Posterior vena cava (tissue), 2 donors: ENCODE measurements at places on chromosomes 1 and 21. TPM values are rescaled to one million over a fixed set of nuclear protein-coding genes. Genes with fewer than 3 reads are reported as not detected.

Gene LCE1E
- not detected for total RNA-seq

Gene LCE1F
- total RNA-seq, result not detected

Gene ACTN2
- total RNA-seq, result 7.4 TPM

Gene NFIA
- 183 TPM for total RNA-seq

Gene NGF
- 6.7 TPM for total RNA-seq

Gene GUK1
- 234 TPM for total RNA-seq

GRCh38 chr1:53804791-53805505 is 33.1 kb downstream of the NDC1 start:
- no peak for DNase-seq

DNA sequence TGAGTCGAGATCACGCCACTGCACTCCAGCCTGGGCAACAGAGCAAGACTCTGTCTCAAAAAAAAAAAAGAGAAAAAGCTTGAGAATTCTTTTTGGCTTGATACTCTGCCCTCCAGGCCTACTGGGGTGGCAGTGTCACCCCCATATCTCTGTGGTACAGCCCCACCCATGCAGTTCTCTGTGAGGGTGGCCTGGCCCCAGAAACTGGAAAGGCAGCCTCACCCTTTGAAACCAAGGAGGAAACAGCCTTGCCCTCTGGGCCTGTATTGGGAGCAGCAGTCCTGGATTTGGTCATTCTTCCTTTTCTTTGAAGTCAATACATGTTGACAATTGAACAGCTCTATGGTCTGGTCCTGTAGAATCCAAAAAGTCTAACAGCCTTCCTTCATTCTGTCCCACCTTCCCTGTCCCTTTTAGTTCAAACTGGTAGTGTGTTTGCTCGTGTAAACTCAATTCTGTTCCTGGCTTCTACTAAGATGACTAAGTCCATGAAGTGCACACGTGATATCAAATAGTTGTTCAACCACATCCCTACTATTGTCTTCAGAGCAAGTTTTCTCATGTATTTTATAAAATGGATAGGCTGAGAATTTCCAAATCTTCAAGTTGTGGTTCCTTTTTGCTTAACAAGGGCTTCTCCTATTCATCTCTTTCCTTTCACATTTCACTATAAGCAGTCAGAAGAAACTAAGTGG is 13.2 kb downstream of the ST7L start:
- DNase-seq, result no peak

- DNase-seq, result no peak
Observed at GRCh38 chr1:3215198-3216014, 146.4 kb downstream of the PRDM16 start.

- no peak for DNase-seq
Observed at GRCh38 chr1:208857465-208857864, 613.3 kb upstream of the PLXNA2 start.

GRCh38 chr1:8202182-8202905 is 115.6 kb upstream of the SLC45A1 start:
- DNase-seq, result peak; percentile 90

GRCh38 chr1:71980556-71980955 is 301.8 kb downstream of the NEGR1 start:
- DNase-seq, result no peak

DNA sequence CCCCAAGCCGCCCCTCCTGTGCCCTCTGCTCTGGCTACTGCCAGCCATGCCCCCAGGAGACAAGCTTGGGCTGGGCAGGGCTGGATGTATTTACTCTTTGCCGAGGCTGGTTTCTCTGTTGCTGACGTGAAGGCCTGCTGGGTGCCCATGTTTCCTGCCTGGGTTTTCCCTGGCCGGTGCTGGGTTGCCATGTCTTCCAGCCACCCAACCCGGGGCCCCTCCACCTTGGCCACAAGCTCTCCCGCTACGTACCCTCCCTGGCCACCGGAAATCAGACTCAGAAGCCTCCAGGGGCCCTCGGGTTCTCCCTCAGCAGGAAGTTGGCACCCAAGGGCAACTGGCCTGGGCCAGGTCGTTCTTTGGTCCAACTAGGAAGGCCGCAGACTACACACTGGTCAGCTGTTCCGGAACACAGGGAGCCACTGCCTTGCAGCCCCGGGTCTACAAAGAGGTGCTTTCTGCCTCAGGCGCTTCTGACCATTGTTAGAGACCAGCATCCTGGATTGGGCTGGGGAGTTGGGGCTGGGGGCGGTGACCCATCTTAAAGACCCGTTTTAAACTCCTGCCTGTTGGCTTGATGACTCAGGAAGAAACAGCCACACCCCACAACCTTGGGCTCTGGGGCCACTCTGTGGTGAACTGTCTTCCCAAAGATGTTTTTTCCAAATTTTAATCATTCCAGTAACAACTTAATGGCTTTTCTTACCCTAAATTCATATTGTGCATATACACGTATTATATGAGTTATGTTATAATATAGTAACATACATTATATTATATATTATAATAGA is 71.2 kb upstream of the RUNX3 start:
- no peak for DNase-seq

GRCh38 chr1:180301135-180301742 is 71.2 kb downstream of the LHX4 start:
- DNase-seq, result no peak

- DNase-seq, result peak; percentile 23
Observed at GRCh38 chr1:53549781-53550180, 90.6 kb downstream of the DMRTB1 start.

DNA sequence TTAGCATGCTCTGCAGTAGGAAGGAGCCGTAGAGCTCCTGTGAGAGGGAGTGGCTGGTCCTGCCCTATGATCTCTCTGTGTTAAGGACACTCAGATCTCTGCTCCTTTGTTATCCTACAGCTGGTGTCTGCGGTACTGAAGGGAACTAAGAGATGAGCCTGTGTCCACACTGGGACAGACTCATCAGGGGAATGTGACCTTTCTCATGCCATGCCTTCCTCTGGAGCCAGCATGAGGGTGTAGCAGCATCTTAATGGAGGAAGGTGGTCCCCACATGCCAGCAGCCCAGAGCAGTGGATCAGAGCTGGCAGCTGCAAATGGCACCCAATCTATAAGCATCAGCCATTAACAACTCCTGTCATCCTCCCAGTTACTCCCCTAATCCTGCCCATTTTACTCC is 24.7 kb upstream of the GUCA2B start:
- DNase-seq, result no peak

DNA sequence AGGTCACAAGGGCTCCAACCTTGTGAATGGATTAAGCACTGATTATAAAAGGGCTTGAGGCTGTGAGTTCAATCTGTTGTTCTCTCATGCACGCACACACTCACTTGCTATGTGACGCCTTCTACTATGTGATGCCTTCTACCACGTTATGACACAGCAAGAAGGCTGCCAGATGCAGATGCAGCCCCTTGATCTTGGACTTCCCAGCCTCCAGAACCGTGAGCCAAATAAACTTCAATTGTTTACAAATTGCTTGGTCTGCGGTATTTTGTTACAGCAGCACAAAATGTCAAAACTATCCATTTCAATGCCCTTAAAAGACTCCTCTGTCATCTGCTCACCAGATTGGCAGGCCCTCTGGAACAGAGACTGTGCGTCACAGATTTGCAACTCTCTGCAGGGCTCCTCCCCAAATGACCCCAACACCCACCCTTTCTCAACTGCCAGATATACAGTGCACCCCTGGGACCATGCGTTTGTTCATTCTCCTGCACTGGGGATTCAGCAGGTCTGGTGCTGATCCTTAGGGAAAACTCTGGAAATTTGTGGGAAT is 47.8 kb upstream of the KANK4 start:
- DNase-seq, result no peak

DNA sequence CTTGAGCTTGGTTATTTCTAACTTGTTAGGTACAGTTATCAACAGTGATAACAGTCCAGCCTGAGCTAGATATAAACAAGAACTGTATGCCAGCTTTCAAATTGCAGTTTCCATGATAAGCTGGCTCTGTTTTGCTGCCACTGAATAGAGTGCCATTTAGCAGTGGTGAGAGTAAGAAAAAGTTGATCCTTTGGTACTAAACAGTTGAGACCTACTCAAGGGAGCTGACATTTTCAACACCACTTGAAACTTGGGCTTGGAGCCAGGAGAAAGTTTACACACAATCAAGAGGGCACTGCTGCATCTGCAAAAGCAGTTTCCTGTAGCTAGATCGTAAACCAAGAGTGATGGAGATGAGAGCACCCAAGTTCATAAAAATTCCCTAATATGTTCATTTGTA is 131.3 kb downstream of the RGS7 start:
- DNase-seq, result no peak
